Activated CD4-positive, alpha-beta memory T cell treated with anti-CD3 and anti-CD28 coated beads, Interleukin-2, amount 10 ng/mL, durations not matched to agents 7 days and 5 days (primary cell): ENCODE measurements at places on chromosomes 2 and 18. TPM values are rescaled to one million over a fixed set of nuclear protein-coding genes. Genes with fewer than 3 reads are reported as not detected.

GRCh38 chr2:218255446-218255845 is 5.4 kb upstream of the GPBAR1 start:
- no peak for DNase-seq

GRCh38 chr2:47249157-47249900 is 94.2 kb upstream of the STPG4 start:
- DNase-seq: no peak

DNA sequence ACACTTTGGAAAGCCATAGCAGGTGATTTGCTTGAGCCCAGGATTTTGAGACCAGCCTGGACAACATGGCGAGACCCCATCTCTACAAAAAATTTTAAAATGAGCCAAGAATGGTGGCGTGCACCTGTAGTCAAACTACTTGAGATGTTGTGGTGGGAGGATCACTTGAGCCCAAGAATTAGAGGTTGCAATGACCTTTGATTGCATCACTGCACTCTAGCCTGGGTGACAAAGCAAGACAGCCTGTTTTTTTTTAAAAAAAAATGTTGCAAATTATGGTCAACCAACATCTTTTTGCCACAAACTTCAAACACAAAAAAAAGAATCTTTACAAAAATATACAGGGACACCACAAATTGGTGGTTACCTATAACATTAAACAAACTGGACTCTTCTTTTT is 40.3 kb downstream of the MEX3C start:
- DNase-seq: no peak

DNA sequence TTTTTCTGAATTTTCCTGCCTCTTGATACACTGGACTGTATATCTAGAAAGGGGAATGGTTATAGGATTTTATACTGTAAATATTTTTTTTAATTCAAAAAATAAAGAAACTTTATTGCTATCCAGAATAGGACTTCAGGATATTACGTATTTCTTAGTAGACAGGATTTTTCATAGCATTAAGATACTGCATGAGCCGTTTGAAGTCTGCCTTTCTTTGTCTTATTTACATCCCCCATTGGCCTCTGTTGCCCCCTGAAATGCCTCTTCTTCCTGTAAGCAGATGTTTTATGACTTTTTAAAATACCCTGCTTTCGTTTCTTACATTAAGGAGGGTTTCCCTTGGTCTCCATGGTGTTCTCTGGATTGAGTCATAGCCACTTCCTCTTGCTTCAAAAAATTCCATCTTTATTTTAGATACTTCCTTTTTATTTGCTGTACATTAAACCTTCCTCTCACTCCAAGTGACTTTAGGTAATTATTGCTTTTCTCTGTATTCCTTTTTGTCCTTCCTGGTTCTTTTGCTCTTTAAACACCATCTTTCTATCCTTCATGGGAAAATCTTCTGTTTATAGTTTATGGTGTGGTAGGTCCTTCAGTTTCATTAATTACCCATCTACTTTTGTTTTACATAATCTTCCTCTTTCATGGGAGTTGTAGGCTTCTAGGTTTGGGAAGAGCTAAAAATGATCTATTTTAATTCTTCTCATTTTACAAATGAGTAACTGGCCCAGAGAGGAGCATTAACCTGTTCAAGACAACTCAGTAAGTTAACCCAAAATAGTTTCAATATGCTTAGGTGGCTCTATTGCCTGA is 72.6 kb downstream of the ZNF532 start:
- DNase-seq: no peak

DNA sequence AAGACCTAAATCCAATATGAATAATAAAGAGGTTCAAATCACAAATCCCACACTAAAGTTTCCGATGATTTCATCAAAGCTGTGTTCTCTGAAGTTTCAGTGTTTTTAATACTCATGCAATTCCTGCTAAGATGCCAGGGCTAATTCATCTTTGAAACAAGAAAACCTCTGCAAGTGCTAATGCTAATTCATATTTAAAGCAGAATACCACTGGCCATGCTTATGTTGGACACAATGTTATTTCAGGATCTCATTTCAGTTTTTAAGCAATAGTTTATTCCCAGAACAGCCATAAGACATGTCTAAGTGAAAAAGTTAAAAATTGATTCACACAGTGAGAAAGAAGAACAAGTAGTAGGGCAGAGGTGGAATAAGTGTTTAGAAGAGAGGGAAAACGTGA is 62.8 kb downstream of the GRB14 start:
- DNase-seq: no peak

- DNase-seq: no peak
Measured at GRCh38 chr2:226274143-226274542, 525.5 kb downstream of the IRS1 start.

GRCh38 chr2:15731889-15732271 is 140.2 kb downstream of the DDX1 start:
- DNase-seq: no peak

CHRNG gene
- total RNA-seq: not detected

GPR35 gene
- 5.7 TPM for total RNA-seq

UGT1A8 gene
- not detected for total RNA-seq

MRO gene
- total RNA-seq: not detected
